Activated naive CD4-positive, alpha-beta T cell treated with anti-CD3 and anti-CD28 coated beads, Interleukin-2, amount 50 U/mL, for 72 hours (primary cell): ENCODE measurements at places on chromosomes 2 and 18. TPM values are rescaled to one million over a fixed set of nuclear protein-coding genes. Genes with fewer than 3 reads are reported as not detected.

CYP26B1 gene
- 0.06 TPM for total RNA-seq

GRCh38 chr18:58443671-58444070 lies 185.2 kb downstream of the ALPK2 start:
- no peak for DNase-seq

GRCh38 chr2:67215214-67216055 lies 181.7 kb upstream of the ETAA1 start:
- no peak for DNase-seq

DNA sequence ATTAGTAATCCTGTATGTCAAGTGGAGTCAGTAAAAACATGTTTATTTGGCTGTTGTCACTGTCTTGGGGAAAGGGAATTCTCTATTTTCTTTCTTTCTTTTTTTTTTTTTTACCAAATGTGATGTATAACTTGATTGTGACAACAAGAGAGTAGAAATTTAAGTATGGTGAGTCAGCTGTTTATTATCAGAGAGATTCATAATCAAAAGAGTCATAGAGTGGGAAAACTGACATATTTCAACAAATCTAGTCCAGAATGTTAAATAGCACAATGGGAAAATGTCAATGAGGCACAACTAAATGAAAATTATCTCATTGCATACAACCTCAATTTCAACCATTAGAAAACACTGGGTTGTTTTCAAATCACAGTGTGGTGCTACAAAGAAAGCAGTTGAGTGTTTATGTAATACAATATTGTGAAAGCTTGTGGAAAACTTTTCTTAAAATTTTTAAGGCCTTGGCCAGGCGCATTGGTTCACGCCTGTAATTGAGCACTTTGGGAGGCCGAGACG lies 111.9 kb upstream of the DTNA start:
- no peak for DNase-seq

GRCh38 chr2:185456517-185456916 lies 282.1 kb upstream of the FSIP2 start:
- DNase-seq: no peak
